Fibroblast of upper back skin (primary cell): ENCODE measurements at places on chromosomes 11 and 22.
A peak's percentile ranks its signal among the peaks of the same experiment; 100 is the strongest.

DNA sequence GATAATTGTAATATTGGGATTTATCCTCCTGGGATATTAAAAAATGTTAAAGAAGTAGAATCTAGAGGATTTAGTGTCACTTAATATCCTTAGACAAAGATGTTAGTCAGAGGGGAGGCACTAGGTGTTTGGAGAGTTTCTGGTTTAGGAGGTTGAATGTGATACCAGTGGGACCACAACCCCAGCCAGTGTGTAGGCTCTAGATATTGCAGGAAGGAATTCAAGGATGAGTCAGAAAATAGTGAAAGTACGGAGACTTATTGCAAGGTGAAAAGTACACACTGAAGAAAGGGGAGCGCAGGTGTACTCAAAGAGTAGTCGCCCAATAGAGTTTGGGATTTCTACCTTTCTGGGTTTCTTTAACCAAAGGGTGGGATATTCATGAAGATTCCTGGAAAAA, 5.7 kb upstream of the TMEM41B start:
- DNase-seq, result no peak

DNA sequence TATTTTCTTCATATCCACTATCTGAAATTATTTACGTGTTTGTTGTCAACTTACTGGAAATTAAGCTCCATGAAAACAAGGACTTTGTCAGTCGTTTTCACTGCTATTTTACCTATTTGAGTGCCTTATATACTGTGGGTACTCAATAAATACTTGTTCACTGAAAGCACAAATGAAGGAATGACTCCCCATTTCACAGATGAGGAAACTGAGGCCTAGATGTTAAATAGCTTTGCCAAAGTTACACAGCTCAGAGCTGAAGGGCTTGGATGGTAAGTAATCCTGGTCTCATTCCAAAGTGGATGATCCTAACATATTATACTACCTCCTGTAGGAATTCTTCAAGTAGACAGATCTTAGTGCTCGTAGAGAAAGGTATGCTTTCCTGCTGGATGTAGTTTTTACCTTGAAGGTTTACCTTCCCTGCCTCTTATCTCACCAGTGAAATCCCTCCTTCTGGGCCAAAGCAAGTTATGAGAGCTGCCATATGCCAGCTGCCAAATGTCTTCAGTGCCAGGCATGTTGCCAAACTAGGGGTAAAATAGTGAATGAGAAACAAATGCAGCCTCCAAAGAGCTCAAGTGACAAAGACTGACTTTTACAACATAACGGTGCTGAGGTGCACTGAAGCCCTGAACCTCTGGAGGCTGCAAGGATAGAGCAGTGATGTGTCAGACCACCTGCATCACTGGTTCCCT, 129.7 kb downstream of the TRIM44 start:
- no peak for DNase-seq

DNA sequence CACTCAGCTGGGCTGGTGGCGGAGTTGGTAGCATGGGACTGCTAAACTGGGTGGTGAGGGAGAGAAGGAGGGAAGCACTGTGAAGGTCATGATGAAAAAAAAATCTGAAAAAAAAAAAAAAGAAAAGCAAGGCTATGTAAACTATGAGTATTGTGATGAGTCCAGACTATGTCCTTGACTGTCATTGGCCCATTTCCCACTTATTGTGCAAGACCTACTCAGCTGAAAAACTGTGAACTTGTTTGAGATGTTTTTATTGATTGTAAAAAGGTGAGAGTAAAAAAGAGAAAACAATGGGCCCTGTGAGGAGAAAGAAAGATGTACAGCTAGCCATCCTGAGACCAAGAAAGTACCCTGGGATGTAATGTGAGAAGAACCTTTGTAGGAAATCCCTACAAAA, 798.4 kb upstream of the TENM4 start:
- DNase-seq, result no peak

GRCh38 chr11:102312667-102313066, 4.6 kb upstream of the BIRC3 start:
- no peak for DNase-seq

GRCh38 chr11:8034604-8035190, 46.3 kb upstream of the TUB start:
- DNase-seq, result no peak

DNA sequence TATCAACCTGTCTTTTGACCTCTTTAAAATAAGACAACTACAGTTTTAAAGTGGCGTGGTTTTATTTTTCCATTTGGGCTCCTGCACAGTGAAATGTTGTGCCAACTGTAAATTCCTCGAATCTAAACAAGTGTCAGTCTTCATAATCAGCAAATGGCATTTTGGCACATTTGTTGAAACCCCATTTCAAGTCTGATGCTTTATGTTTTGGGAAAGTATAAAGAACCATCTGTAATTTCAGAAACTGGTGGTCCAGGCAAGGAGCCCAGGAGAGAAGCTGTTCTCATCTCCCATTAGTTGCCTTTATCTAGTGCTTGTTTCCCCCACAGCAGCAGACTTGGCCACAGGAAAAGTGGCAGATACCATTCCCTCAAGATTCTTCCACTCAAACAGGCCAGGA, 32.7 kb downstream of the VWA5A start:
- no peak for DNase-seq

GRCh38 chr11:126743628-126744027, 256.9 kb downstream of the KIRREL3 start:
- DNase-seq, result peak; percentile 56

DNA sequence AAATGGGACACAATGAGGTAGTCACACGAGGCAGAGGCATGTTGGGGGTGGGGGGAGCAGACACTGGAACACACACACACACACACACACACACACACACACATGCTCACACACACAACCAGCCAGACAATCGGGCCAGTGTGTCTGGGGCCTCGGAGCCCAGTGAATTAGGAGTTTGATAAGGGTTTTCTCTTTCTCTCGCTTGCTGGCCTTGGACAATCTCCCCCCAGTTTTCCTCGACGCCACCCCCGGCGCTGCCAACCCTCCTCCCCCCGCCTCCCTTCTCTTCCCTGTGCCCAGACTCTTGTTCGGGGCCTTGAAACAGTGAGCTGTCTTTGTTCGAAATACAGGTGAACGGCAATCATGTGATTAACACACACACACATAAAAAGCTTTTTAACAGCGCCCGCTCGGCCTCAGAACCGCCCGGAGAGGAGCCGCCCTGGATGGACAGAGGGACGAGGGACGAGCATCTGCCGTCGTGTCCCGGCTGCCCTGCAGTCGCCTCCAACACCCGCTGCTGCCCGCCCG, 1.5 kb upstream of the SOX10 start:
- DNase-seq, result no peak
